ENCODE measurements at places on chromosomes 5 and 9.
A peak's percentile ranks its signal among the peaks of the same experiment; 100 is the strongest.

GRCh38 chr9:78386773-78387172 is 89.8 kb downstream of the PSAT1 start:
- no peak for DNase-seq

- DNase-seq: no peak
These were observed 151.0 kb upstream of the RFX3 start for GRCh38 chr9:3676766-3677165.

- DNase-seq: no peak
These were observed 78.3 kb downstream of the SMIM23 start for GRCh38 chr5:171863935-171864334.

DNA sequence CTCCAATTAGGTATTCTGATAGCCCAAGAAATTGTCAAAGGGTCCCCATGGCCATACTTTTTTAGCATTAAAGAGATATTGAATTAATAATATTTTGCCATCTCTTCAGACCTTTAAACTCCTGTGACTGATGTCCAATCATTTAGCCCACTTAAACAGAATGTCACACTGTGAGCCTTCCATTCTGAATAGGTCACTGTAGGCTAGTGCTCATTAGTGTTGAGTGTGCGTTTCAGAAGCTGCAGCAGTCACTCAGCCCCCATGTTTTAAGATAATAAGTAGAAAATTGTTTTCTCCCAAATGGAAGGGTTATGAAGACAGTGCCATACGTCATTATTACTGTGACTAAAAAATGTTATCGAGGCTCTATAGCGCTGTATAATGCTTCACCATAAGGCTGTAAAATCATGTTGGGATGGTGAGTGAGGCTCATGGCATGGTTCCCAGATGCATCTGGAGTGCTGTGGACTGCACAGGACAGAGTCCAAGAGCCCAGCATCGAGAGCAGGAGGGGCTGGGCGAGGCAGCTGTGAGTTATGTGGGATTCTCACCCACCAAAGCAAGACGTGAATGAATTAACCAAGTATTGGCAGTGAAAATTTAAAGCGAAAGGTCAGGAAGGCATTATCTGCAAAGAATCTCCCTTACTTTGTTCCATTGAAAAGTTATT is 2112.9 kb upstream of the WWC1 start:
- no peak for DNase-seq

GRCh38 chr5:403995-404394 is 39.0 kb upstream of the EXOC3 start:
- no peak for DNase-seq

DNA sequence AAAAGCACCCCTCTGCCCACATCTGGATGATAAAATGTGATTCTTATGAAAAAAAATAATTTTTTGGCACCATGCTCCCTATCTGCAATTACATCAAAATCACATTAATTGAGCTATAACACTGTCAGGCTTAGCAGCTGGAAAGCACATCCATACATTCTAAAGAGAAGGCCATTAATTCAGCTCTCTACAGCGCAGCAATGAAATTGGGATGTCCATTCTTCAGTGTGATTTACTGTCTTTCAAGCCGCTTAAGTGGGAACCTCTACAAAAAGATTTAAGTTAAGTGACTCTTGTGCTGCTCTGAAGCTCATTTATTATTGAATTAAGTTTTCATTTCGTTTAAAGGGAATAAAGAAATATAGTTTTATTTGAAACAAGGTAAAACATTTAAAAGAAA is 171.3 kb downstream of the EBF1 start:
- no peak for DNase-seq

GRCh38 chr5:16410338-16410737 is 55.3 kb downstream of the ZNF622 start:
- DNase-seq: no peak

- DNase-seq: no peak
These were observed 4.3 kb downstream of the GFM2 start for GRCh38 chr5:74762599-74762998.

GRCh38 chr5:103013933-103014552 is 105.9 kb downstream of the GIN1 start:
- DNase-seq: no peak

- DNase-seq: no peak
These were observed 1176.9 kb upstream of the C9orf72 start for GRCh38 chr9:28750136-28750535.

DNA sequence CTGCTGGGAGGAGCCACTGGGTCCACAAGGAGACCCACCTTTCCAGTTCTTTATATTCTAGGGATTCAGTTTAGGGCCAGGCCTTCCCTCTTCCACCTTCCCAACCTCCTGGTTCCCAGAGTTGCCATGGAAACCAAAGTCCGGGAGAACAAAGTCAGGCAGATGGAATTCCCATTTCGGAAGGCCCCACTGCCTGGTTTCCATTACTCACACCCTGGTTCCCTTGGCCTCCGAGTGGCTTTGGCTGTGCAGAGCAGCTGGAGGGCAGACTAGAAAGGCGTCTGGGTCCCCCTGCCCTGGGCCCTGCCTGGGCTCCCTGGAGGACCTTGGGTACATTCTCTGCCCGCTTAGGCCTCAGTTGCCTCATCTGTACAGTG is 136.1 kb downstream of the RGS3 start:
- DNase-seq: no peak

DNA sequence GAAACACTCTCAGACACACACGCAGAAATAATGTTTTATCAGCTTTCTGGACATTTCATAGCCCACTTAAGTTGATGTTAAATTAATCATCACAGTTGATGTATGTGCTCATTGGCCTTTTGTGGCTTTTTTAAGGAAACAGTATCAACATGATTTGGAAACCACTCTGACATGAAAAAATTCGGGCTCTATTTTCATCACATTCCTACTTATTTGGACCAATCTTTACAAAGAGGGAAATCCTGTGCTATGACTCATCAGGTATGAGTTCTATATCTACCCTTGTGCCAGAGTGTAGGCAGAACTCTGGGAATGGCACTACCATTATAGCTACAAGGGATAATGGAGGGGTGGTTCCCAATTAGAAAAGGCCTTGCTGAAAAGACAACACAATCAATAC is 388.4 kb upstream of the PTGER4 start:
- no peak for DNase-seq

DNA sequence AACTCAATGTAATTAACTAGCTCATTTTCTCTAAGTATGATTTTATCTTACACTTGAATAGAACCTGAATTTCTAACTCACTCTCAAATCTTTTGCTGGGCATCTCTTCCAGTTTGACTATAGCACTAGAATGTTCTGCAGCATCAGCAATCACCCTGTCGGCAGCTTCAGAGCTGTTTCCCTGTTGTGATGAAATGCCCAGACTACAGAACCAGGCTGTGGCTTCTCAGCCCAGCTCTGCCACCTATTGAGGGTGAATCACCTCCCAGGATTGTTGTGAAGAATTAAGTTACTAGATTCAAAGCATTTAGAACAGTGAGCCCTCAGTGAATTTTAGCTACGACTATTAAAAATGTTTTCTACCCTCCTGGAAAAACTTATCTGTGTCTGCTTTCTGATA is 90.4 kb upstream of the ANKRD55 start:
- no peak for DNase-seq

DNA sequence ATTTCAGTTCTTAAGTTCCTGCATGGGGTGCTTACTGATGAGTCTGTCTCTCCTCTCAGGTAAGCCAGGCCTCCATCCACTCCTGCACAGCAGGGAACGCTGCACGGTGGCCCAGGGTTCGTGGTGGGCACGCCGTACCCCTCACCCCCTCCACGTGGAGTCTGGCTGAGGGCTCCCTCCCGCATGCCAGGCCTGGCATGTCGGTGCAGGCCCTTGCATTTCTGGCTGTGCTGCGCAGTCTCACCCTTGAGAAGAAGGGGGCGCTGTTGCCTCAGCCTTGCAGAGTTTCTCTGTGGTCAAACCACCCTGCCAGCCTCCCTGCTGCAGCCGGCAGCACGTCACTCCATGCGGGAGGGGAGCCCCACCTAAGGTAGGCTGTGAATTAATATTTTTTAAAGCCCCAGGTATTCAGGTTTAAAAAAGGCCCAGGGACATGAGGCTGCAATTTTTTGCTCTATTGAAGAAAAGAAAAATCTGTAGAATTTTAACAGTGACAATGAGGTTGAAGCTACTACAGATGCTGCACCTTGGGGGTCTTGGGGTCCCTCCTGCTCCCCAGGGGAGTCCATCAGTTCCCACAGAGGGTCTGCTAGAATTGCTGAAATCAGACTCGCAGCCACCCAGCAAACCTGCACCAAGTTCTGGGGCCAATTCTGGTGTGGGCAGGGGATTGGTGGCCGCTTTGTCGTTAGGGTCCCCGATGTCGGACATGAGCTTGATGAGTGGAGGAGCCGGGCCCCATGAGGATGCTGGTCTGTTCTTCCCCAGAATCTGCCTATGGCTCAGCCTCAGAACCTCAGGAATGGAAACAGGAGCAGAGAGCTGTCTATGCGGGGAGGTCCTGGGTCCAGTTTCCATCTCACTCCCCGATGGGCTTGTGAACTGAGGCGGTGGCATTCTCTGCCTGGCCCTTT is 52.6 kb downstream of the TENT4A start:
- peak; percentile 37 for DNase-seq

GRCh38 chr5:98205691-98206461 is 567.6 kb upstream of the RGMB start:
- DNase-seq: no peak

DNA sequence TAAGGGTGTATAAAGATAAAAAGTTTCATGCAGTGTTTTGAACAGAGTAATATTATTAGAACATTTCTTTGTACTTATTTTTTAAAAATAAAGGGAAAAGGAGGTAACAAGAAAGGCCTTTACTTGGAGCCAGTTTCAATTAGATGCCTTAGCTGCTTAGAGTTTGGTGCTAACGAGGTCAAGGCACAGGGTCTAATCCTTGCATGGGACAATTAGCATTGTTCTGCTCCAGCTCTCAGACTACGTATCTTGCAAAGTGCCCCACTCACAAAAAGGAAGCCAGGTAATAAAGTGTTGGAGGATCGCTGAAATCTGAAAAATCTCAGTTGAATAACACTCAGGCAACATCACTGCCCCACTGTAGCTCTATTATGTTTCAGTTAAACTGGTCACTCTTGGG is 2011.3 kb downstream of the EFNA5 start:
- DNase-seq: no peak

DNA sequence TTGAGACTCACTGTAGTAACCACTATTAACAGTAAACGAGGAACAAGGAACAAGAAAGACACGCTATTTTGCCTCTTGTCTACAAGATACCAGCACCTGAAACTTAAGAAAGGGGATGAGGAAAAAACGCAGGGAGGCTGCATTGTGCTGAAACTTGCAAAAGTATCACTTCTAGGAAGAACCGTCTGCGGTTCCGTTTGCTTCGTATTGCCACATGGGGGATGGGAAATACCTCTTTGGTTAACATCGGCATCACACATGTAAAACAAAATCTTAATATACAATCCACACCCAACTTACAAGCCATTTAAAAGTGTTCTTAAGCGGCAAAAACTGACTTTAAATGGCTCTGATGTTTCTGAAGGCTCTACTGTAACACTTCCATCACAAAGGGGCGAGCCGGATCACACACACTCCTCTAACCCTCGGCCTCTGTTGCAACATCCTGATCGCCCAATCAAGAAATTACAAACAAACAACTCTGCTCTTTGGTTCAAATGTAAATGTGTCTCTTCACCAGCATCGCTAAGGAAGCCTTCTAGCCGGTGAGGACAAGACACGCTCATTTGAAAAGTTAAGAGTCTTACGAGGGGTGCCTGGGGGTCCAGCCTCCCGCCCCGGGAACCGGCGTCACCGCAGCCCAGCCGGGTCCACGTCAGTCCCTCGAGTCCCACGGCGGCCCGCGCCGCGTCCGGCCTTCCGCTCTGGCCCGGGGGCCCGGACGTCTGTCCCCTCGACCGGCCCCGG is 621 bp downstream of the SEC16A start:
- no peak for DNase-seq

DNA sequence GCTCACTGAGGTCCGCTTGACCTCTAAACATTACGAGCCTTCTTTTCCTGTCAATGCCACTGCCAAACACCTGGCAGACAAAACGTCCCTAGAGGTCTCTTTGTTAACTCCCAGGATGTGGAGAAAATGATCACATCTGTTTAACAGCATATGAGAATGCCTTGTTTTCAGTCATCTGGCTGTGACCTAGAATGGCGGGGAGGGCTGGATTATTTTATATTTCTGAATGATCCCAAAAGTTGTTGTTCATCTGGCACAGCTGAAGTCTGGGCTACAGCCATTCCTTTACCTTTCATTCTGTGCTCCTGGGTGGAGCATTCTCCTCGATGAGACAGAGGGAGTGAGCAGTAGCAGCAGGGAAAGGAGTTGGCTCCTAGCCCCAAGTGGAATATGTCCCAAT is 138.2 kb downstream of the PRDM6 start:
- no peak for DNase-seq

DNA sequence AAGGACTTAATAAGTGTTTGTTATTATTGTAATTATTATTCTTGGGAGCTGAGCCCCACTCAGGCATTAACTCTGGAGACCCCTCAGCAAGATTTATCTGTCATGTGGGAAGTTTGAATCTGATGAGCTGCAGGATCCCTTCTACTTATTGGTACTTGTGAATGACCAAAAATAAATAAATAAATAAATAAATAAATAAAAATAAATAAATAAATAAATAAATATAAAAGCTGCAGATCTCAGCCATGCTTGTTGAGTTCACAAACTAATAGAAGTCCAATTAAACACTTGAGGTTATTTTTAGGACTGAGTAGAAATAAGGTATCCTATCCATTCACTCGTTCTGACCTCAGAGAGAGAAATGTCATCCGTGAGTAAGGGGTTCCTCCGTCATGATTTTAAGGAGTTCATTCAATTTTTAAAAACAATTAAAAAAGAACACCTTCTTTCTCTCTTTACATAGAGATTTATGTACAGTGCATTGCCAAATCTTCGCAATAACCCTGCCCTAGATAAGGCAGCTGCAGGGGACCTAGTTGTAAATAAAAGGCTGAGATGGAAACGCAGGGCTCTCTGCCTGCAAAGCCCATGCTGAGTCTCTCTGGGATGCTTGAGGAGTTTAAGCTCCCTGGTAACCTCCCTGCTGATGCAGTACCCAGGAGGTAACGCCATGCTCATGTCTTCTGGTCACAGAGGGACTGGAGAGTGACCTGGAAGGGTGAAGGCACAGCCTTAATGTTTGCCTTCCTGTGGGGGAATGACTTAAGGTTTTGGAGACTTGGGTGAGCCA is 1.2 kb downstream of the EFCAB9 start:
- DNase-seq: no peak

DNA sequence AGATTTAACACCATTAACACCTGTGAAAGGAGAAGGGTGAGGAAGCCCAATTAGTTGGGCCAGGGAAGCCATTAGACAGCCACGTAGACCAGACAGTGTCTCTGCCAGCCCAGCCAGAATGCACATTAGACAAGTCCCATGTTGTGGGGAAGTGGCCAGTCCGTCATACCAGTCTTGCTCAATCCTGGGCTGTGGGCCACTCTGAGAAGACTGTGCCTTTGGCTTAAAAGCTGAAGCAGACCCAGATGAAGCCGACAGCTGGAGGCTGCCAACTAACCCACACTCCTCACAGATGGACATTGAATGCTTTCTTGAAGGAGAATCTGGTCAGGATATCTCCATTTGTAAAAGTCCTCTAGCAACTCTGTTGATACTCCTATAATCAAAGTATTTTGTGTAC is 128.5 kb downstream of the CHSY3 start:
- DNase-seq: no peak

DNA sequence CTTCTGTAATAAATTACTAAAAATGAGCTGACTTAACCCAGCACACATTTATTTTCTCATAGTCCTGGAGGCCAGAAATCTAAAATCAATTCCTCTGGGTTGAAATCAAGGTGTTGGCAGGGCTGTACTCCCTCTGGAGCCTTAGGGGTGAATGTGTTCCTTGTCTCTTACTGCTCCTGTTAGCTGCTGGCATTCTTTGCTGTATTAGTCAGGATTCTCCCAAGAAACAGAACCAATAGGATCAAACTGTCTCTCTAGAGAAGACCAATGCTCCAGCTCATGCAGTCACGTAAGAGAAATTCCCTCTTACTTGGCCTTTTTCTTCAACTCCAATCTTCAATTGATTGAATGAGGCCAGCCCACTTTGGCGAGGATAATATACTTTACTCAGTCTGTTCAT is 15.3 kb upstream of the CD180 start:
- DNase-seq: no peak
